EH (cell line): ENCODE measurements at places on chromosomes 7 and 10.

- DNase-seq, result no peak
These were observed 38.1 kb upstream of the CDHR3 start for GRCh38 chr7:105924945-105925344.

- DNase-seq, result peak; percentile 87
These were observed 6.0 kb upstream of the REEP3 start for GRCh38 chr10:63515002-63515763.

GRCh38 chr10:9911488-9911887 is 1106.2 kb upstream of the CELF2 start:
- no peak for DNase-seq

DNA sequence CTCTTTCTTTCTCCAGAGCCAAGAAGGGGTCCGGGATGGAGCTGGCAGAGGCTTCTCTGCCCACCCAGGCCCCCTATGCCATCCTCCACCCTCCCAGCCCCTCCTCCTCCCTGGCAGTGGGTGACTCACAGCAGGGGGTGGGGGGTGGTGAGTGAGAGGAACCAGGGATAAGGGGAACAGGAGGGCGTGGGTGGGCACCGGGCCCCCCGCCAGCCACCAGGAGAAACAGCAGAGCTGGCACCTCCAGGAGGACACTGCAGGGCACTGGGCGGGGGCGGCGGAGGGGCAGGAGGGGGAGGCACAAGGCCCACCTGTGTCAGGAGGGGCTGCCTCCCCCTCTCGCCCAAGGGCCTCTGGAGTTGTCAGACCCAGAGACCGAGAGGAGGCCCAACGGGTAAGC is 56.0 kb downstream of the CAMK2B start:
- DNase-seq, result no peak

GRCh38 chr7:79923953-79924352 is 210.7 kb upstream of the GNAI1 start:
- DNase-seq, result peak; percentile 41

DNA sequence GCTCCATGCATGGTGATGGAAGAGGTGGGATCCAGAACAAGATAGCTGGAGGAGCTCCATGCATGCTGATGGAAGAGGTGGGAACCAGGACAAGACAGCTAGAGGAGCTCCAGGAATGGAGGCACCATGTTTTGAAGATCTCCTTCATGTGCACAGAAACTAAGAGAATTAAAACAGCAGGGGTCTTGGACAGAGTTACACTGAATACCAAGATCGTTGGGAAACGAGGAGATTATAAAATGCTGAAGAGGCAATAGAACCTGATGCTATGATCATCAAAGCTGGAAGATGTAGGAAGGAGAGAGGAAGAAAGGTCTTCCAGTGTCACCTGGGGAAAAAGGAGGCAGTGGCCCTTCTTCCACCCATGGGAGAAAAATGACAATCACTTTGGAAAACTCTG is 193.6 kb upstream of the PFKP start:
- no peak for DNase-seq

- no peak for DNase-seq
These were observed 1.1 kb upstream of the GIMAP4 start for GRCh38 chr7:150566123-150566522.

GRCh38 chr10:28946479-28946878 is 269.2 kb downstream of the BAMBI start:
- peak; percentile 93 for DNase-seq

DNA sequence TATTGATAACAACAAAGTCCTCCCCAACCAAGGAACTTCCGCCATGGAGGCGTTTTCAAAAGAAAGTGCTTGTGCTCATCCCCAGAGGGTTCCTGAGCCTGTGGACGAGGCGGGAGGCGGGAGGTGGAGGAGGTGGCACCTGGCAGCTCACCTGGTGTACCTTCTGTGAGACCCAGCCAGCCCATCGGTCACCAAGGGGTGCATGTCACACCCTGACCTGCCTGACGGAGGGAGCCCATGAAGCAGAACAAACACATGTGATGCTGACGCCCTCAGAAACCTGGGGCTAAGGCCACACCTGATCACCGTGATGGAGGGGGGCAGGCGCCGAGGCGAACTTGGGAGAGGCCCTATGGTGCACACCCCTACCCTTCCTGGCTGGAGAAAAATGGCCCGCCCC is 458.8 kb downstream of the DNAJB6 start:
- no peak for DNase-seq

DNA sequence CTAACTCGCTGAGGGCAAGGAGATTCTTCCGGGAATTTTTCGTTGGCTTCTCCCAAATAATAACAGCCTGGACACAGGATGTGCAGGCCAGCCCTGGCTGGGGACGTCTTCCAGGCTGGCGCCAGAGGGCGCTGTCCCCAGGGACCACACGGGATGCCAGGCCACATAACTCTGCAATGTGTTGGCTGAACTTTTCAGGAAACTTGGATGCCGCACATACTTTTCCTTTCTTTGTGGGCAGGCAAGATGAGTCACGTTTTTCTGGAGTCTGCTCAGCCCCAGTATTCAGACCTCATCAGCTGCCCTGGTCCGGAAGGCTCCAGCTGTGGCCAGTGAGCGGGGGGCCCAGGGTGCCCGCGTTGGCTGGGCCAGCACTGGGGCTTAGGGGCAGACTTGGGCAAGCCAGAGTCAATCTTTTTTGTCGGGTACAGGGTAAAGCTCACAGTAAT is 122.7 kb downstream of the PRKAG2 start:
- peak; percentile 99 for DNase-seq

DNA sequence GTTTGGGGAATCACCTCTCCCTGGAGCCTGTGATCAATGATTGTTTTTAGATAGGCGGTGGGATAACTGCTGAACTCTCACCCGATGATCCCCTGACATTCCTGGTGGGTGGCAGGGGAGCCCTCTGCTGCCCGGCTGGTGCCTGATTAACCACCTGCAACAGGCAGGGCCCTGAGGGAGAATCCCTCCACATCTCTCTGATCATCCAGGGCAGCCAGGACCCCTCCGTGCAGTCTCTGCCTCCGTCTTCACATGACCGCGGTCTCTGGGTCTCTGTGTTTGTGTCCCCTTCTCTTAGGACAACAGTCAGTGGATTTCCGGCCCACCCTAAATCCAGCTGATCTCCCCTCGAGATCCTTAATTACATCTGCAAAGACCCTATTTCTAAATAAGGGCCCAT is 17.4 kb downstream of the CALML5 start:
- no peak for DNase-seq

DNA sequence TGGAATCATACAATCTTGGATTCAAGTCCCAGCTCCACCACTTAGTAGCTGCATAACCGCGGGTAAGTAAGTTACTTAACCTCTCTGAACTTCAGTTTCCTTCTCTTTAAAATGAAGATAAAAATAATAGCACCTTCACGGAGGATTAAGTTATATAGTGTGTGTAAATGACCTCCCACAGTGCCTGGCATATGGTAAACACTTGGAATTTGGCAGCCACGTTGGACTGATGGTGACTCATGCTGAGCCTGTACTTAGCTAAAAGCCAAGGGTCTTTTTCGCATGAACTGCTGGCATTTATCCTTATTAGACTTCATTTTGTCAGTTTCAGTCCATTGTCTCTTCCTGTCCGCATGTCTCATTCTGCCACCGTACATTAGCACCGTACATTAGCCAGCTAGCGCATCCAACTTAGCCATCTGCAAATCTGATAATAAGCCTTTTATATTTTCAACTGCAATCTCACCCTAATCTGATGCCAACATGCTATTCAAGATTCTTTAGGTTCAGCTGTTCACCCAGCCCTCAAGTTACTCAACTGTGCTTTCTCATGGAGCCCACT is 11.2 kb downstream of the SLC13A4 start:
- peak; percentile 92 for DNase-seq

- peak; percentile 65 for DNase-seq
These were observed 121.6 kb downstream of the EGFR start for GRCh38 chr7:55140221-55140940.

DNA sequence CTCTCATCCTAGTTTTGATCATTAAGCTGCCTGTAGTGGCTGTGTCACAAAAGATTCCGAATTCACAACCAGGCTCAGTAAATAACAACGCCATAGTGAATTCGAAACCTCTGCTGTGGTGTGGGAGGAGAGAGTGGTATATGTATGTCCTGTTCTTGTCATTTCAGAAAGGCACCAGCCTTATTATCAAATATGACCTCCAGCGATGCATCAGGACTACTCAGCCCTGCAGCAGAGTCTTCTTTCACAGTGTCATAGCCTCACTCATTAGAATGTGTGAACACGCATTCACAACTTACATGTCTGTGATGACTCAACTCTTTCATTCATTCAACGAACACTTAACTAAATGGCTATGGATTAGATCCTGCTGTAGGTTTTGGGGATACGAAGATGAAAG is 15.3 kb downstream of the AOC1 start:
- DNase-seq, result no peak

DNA sequence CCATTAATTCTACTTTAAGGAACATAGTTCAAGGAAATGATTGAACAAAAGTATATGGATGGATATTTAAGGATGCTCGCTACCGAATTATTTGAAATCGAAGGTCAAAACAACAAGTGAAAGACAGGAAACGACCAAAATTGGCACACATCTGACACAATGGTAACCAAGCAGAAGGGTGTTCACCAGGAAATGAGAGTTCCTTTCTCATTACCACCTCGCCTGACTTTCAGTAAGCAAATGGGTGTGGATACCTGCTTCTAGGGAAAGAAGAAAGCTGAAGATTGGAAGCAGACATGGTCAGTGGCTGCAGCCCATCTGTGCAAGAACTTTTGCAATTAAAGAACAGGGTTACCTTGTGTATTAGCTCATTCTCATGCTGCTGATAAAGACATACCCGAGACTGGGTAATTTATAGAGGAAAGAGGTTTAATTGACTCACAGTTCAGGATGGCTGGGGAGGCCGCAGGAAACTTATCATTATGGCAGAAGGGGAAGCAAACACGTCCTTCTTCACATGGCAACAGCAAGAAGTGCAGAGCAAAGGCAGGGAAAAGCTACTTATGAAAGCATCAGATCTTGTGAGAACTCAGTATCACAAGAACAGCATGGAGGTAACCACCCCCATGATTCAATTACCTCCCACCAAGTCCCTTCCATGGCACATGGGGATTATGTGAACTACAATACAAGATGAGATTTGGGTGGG is 6.2 kb upstream of the TMEM273 start:
- DNase-seq, result no peak

DNA sequence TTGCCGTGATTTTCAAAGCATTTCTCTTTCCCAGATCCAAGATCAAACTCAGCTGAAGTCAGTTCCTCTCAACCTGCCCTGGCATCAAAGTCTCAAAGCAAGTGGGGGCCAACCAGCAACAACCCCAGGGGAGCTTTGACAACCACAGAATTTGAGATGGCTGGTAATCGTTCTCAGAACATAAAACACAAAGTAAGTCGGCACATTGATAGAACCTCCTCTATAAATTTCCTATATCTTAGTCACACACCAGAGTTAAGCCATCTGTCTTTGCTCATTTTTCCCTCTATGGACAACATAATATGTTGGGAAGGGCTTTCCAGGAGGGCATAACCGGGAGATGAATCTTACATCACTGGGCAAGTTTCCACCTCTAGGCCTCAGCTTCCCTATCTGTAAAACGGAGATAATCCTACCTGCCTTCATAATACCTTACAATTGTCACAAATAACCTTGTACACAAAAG is 1.2 kb upstream of the DNAJC9 start:
- DNase-seq, result peak; percentile 11

- no peak for DNase-seq
These were observed 9.2 kb downstream of the LGI1 start for GRCh38 chr10:93766918-93767317.

DNA sequence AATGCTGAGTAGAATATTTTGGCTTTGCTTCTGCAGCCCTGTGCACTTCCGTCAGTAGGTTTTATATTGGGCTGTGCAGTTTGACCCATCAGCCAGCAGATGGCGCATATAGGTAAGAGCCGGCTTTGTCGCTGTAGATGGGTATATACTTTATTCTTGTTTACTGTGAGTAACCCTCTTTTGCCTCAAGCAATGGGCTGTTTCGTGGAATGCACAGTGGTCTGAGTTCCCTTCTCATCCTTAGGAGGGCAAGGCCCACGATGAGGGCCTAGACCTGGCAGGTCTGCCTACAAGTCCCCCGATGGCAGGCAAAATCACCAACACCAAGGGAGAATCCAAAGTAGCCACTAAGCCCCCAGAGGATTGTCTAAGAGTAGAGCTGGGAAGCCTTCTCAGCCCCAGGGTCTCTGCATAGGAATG is 1002.9 kb upstream of the KCND2 start:
- DNase-seq, result peak; percentile 19

- DNase-seq, result peak; percentile 64
These were observed 90.1 kb downstream of the EPC1 start for GRCh38 chr10:32256613-32257437.

- DNase-seq, result no peak
These were observed 45.5 kb upstream of the ADARB2 start for GRCh38 chr10:1782841-1783240.

DNA sequence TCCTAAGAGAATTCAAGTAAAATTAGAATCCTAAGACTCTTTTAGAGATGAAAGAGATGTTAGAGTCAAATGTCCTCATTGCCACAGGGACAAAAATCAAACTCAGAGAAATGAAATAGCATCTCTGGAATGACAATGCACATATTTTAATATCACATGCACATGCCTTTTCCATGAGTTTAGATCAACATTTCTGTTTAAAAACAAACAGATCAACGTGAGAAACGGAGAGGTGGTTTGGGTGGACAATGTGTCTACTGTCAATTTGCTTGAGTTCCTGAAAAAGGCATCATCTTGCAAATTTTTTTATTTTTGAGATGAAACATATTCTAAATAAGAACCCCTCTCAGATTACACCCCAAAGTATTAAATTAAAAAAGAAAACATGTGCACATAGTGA is 130.0 kb downstream of the CHRM2 start:
- peak; percentile 69 for DNase-seq
